ENCODE measurements at places on chromosomes 16 and 17.

DNA sequence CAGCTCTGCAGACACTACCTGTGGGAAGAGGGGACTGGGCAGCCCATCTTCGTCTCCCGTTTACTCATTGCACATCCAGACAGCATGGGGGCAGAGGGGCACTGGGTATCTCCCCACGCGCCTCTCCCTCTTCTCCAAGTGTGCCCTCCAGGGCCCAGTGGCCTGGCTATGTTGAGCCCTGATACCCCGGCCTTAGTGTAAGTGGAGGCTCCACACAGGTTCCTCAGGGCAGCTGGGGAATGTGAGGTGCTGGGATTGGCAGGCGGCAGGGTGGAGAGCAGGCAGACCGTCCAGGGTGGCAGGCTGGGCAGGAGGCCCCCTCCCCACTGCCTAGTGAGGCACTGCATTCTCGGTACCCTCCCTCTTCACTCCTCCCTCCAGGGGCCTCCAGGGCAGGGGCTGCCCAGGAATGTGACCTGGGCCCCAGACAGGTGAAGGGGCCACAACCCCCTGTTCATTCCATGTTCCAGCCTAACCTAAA lies 13.2 kb upstream of the NAGLU start:
- peaks cover 7% of the 10 kb centered on the region for H3K36me3 ChIP-seq
- peaks cover 53% of the 10 kb centered on the region for H3K4me1 ChIP-seq
- DNase-seq = no peak
- H3K27ac ChIP-seq = peak overlapping the region; percentile 96
- no peaks in the 10 kb centered on the region for H3K27me3 ChIP-seq

GRCh38 chr16:84732674-84733352 lies 33.0 kb downstream of the USP10 start:
- DNase-seq = no peak
- H3K36me3 ChIP-seq = no peaks in the 10 kb centered on the region
- H3K4me1 ChIP-seq = peaks cover 18% of the 10 kb centered on the region
- H3K27me3 ChIP-seq = no peaks in the 10 kb centered on the region
- H3K4me3 ChIP-seq = no peak overlapping the region

GRCh38 chr17:72219137-72219823 lies 98.5 kb downstream of the SOX9 start:
- H3K36me3 ChIP-seq = no peaks in the 10 kb centered on the region
- H3K27ac ChIP-seq = no peak overlapping the region
- DNase-seq = peak; percentile 26
- no peaks in the 10 kb centered on the region for H3K4me1 ChIP-seq

DNA sequence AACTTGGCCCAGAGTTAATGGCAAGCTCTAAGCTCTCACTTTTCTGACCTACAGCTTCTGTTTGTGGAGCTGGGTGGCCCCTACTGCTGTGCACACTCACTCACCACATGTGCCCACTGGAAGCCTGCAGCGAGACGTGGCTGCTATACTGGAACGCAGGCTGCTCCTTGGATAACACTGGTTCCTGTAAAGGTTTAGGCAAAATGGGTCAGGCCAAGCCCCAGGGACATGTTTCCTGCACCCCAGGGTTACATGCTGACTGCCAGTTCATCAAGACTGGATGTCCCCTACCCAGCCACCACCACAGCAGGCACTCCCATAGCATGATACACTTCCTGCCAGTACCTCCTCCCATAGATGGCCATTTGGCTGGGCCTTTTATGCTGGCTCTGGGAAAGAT lies 8.3 kb downstream of the POLDIP2 start:
- H3K36me3 ChIP-seq = peaks cover 89% of the 10 kb centered on the region
- H3K4me1 ChIP-seq = peaks cover 40% of the 10 kb centered on the region
- no peaks in the 10 kb centered on the region for H3K27me3 ChIP-seq
- no peak for DNase-seq

GRCh38 chr16:6926762-6927161 lies 405.9 kb upstream of the RBFOX1 start:
- H3K4me3 ChIP-seq = no peak overlapping the region
- no peaks in the 10 kb centered on the region for H3K27me3 ChIP-seq
- H3K27ac ChIP-seq = no peak overlapping the region
- DNase-seq = no peak
